ENCODE measurements at places on chromosomes 2 and 18. TPM values are rescaled to one million over a fixed set of nuclear protein-coding genes. Genes with fewer than 3 reads are reported as not detected.

DNA sequence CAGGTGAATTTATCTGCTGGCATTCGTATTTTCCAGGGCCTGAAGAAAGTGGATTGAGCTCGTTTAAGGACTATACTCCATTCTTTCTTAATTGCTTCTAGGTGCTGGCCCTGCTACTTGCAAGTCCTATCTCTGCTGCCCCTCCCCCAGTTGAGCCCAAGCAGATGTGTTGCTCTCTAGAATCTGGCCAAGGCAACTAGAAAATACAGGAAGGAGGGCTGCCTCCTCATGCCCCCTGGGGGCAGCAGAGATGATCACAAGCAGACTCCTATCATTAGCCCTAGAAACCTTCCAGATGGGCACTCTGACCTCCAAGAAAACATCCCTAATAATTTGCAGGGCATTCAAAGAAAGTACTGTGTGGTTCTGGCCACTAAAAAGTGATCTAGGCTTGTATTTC lies 72.5 kb upstream of the CYP26B1 start:
- DNase-seq = no peak

DNA sequence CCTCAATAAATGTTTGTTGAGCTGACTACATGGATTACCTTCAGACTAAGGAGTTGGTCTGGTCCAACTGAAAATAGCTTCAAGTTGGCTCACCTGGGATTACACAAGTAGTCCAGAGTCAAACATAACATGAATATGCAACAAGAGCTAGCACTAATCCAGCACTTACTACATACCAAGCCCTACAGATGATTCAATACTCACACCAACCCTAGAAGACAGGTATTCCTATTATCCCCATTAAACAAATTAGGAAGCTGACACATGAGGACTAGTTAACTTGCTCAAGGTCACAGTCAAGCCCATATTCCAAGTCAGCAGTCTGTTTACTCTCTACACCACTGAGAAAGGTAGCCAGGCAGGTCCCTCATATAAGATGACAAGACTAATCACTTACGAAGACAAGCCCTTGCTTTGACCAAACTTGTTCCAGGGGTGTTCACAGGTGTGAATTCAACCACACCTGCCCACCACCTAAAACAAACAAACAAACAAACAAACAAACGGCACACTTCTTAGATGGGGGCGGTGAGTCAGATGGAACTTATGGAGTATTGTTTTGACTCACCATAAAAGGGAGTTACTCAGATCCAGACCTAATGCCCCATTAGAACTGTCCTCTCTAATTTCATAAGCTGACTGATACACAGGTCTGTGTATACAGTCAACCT lies 29.1 kb downstream of the TMEM131 start:
- DNase-seq = no peak

- no peak for DNase-seq
Observed at GRCh38 chr18:4750393-4751346, 295.6 kb upstream of the DLGAP1 start.

- DNase-seq = no peak
Observed at GRCh38 chr2:17271416-17271815, 246.8 kb downstream of the RAD51AP2 start.

GRCh38 chr2:61736953-61737352 lies 116.9 kb downstream of the FAM161A start:
- DNase-seq = no peak

DNA sequence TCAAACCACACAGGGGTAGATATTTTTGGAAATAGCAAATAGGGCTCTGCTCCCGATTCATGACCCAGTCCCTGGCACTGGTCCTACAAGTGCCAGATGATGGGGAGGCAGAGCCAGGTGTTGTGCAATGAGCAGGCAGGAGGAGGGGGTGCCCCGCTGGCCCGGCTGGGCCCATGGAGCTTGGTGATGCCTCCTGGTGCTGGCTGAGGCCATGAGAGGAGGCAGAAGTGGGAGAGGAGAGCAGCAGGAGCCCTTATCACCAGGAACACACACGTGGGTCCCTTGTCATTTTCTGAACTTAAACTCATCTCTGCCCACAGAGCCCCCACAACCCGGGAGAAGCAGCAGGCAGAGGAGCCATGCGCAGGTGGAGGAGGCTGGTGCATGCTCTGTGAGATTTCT lies 90.5 kb upstream of the MAPK4 start:
- no peak for DNase-seq

- DNase-seq = peak; percentile 58
Observed at GRCh38 chr2:236113425-236113824, 54.8 kb downstream of the GBX2 start.

Gene RRM2
- 1.5 TPM for total RNA-seq

Gene C1QL2
- total RNA-seq = not detected

Gene PDE6D
- 21.4 TPM for total RNA-seq

Gene SERPINB10
- not detected for total RNA-seq

Gene ZNF24
- 43.8 TPM for total RNA-seq

Gene CPO
- total RNA-seq = 0.24 TPM

Gene ANKRD53
- total RNA-seq = 1.4 TPM
